Thoracic aorta (tissue), 2 donors: ENCODE measurements at places on chromosomes 12 and 14.

GRCh38 chr14:104239861-104240301 lies 101.5 kb downstream of the KIF26A start:
- no peaks in the 10 kb centered on the region for H3K4me1 ChIP-seq
- DNase-seq, result no peak
- H3K36me3 ChIP-seq, result no peaks in the 10 kb centered on the region
- no peaks in the 10 kb centered on the region for H3K27me3 ChIP-seq

GRCh38 chr12:28415755-28416154 lies 225.5 kb downstream of the CCDC91 start:
- no peak overlapping the region for H3K27ac ChIP-seq
- no peaks in the 10 kb centered on the region for H3K27me3 ChIP-seq
- no peak overlapping the region for H3K4me3 ChIP-seq

DNA sequence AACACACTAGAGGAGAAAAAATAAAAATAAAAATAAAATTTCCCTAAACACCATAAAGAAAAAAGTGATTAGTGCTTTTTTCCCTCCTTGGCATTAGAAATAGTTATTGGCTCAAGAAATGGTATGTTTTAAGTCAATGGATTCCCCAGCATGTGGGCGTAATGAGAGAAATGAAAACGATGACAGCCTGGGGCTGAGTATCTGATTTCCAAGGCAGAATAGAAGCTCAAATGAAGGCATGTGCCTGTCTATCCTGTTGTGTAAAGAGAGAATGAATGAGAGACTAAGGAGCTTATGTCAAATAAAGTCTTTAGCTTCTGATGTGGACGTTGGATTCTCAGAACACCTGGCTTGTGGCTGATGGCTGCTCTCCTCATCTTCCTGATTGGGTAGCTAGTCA lies 1408.4 kb upstream of the TMEM132C start:
- H3K27ac ChIP-seq, result no peak overlapping the region
- no peaks in the 10 kb centered on the region for H3K4me1 ChIP-seq
- no peak overlapping the region for H3K4me3 ChIP-seq
- no peaks in the 10 kb centered on the region for H3K27me3 ChIP-seq

GRCh38 chr14:25011095-25011494 lies 38.9 kb downstream of the STXBP6 start:
- H3K4me3 ChIP-seq, result no peak overlapping the region
- H3K4me1 ChIP-seq, result no peaks in the 10 kb centered on the region
- DNase-seq, result no peak
- no peaks in the 10 kb centered on the region for H3K27me3 ChIP-seq

- H3K27me3 ChIP-seq, result no peaks in the 10 kb centered on the region
- H3K36me3 ChIP-seq, result no peaks in the 10 kb centered on the region
- no peak overlapping the region for H3K4me3 ChIP-seq
Observed at GRCh38 chr12:84641940-84642545, 270.6 kb downstream of the SLC6A15 start.

- H3K4me1 ChIP-seq, result no peaks in the 10 kb centered on the region
- no peaks in the 10 kb centered on the region for H3K27me3 ChIP-seq
- no peaks in the 10 kb centered on the region for H3K36me3 ChIP-seq
- no peak overlapping the region for H3K27ac ChIP-seq
Observed at GRCh38 chr12:129237881-129238280, 384.6 kb downstream of the GLT1D1 start.

DNA sequence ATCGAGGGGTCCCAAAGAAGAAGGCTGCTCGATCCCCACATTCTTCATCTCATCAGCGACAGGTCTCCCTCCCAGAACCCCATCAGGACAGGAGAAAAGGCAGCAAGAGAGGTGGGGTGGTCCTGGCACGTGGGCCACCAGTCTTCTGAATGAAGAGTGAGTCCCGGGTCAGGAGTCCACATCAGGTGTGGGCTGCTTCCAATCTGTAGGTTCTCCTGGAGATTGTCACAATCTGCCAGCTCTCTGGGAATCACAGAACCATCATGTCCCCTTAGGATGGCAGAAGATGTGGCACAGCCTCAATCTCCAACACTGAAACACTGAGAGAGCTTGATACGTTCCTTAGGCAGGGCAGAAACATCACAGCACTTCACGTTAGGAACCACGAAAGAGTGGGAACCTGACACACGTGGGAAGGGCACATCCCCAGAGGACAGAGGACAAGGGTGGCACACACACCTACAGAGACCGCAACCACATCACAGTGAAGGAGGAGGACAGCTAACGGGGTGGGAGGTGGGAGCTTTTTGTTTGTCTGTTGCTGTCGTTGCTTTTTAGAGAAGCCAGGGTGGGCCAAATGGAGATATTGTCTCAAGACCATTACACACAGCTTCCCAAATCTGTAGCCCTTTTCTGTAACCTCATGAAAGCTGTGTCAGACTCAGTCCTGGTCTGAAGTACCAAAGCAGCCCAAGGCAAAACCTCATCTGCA lies 284.5 kb downstream of the DPF3 start:
- H3K27me3 ChIP-seq, result no peaks in the 10 kb centered on the region
- H3K36me3 ChIP-seq, result no peaks in the 10 kb centered on the region
- DNase-seq, result no peak
- peaks cover 4% of the 10 kb centered on the region for H3K4me1 ChIP-seq

- no peaks in the 10 kb centered on the region for H3K27me3 ChIP-seq
- no peak overlapping the region for H3K27ac ChIP-seq
- H3K4me3 ChIP-seq, result no peak overlapping the region
- no peaks in the 10 kb centered on the region for H3K36me3 ChIP-seq
- no peak for DNase-seq
- H3K4me1 ChIP-seq, result no peaks in the 10 kb centered on the region
Observed at GRCh38 chr14:61461808-61462275, 140.5 kb downstream of the PRKCH start.

GRCh38 chr14:101854366-101854765 lies 92.9 kb downstream of the PPP2R5C start:
- H3K27me3 ChIP-seq, result no peaks in the 10 kb centered on the region
- DNase-seq, result no peak
- peaks cover 12% of the 10 kb centered on the region for H3K36me3 ChIP-seq
- H3K4me1 ChIP-seq, result peaks cover 12% of the 10 kb centered on the region
- no peak overlapping the region for H3K27ac ChIP-seq
- H3K4me3 ChIP-seq, result no peak overlapping the region

GRCh38 chr14:60656686-60657455 lies 7.6 kb upstream of the SIX1 start:
- no peak overlapping the region for H3K27ac ChIP-seq
- DNase-seq, result no peak
- peaks cover 22% of the 10 kb centered on the region for H3K4me1 ChIP-seq
- H3K36me3 ChIP-seq, result no peaks in the 10 kb centered on the region

DNA sequence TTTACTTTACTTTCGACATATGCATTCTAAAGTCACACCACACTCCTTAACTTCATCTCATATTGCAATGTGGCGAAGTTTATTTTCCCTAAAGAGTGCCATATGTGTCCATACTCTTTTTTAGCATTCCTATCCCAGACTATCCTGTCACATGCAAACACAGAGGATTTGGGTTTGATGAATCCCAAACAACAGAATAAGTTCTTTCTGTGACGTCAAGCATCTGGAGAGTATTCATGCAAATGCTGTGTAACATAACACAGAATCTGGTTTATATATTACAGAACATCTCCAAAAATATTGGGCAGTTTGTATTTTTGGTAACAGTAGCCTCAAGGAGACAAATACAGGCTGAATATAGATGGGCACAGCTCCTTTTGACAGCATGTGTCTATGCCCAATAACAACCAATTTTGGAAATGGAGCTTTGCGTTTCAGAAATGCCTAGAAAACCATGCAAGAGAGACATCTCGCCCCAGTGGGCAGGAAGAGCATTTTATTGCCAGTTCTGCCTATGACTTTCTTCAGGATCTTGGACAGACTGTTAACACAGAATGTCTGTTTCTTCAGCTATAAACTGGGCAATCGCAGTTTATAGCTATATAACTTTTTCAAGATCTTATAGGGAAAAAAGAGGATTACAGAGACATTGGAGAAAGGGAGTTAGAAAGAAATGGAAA lies 190.8 kb downstream of the ADAMTS20 start:
- no peaks in the 10 kb centered on the region for H3K4me1 ChIP-seq
- H3K27ac ChIP-seq, result no peak overlapping the region
- H3K36me3 ChIP-seq, result no peaks in the 10 kb centered on the region
- DNase-seq, result no peak

DNA sequence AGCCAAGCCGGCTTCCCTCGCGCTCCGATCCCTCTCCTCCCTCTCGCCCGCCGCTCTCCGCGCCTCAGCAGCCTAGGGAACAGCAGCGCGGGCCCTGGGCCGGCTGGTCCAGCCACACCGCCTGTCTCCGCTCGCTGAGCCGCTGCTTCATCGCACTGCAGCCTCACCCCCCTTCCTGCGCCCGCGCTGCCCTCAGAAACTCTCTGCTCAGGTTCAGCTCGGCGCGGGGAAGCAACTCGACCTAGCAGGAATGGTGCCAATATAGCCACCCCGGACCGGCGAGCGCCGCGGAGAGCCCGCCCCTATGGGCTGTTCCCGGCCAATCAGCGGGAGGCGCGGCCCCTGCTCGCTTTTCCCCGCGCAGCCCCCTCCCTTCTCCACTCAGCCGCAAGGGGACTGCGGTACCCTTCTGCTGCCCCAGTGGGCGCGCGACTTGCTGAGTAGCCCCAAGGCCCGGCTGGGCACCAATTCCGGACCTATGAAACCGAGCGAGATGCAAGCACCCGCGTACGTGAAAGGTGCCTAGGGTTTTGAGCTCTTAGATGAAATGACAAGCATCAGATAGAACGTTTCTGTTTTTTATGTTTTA lies at the start of gene ADAMTS20:
TSS of gene ADAMTS20 (minus strand) at position 233 of the 589 bp plus-strand sequence. CDS start 282 bp downstream, outside the sequence.
- no peak within 1 kb of the TSS for H3K4me3 ChIP-seq
- no peak within 1 kb of the TSS for H3K27ac ChIP-seq
- no peaks in the 10 kb centered on the region for H3K27me3 ChIP-seq
- no peaks in the 10 kb centered on the region for H3K36me3 ChIP-seq
- no peaks in the 10 kb centered on the region for H3K4me1 ChIP-seq
- no peak for DNase-seq
